ENCODE measurements at places on chromosomes 6 and 20. TPM values are rescaled to one million over a fixed set of nuclear protein-coding genes. Genes with fewer than 3 reads are reported as not detected.

Gene OR2J1
- total RNA-seq: not detected

DNA sequence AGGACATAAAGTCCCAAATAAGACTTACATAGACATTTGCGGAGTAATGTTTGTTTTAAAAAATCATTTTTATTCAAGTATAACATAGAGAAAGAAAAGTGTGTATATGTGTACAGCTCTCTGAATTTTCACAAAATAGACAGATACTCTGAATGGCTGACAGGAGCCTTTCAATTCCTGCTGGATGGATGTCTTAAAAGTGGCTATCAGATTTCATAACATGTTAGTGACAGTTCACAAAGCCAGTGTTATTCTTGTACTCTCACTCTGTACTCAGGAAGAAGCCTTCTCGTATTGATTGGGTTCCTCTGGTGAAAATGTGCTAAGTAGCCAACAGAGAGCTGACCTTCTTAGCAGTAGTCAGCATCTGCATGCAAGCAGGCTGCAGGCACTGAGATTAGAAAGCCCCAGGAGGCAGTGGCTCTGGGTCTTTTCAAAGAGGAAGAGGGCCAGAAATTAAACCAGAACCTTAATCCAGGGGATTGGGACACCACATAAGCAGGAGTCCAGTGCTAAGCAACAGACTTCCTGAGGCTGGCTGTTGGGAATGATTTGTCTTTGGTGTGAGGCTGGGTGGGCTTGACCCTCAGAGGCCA is 19.7 kb downstream of the SLC17A4 start:
- no peak overlapping the region for H3K4me3 ChIP-seq
- no peaks in the 10 kb centered on the region for H3K4me1 ChIP-seq
- H3K36me3 ChIP-seq: no peaks in the 10 kb centered on the region
- no peaks in the 10 kb centered on the region for H3K27me3 ChIP-seq
- no peak overlapping the region for H3K27ac ChIP-seq
- no peak for DNase-seq

DNA sequence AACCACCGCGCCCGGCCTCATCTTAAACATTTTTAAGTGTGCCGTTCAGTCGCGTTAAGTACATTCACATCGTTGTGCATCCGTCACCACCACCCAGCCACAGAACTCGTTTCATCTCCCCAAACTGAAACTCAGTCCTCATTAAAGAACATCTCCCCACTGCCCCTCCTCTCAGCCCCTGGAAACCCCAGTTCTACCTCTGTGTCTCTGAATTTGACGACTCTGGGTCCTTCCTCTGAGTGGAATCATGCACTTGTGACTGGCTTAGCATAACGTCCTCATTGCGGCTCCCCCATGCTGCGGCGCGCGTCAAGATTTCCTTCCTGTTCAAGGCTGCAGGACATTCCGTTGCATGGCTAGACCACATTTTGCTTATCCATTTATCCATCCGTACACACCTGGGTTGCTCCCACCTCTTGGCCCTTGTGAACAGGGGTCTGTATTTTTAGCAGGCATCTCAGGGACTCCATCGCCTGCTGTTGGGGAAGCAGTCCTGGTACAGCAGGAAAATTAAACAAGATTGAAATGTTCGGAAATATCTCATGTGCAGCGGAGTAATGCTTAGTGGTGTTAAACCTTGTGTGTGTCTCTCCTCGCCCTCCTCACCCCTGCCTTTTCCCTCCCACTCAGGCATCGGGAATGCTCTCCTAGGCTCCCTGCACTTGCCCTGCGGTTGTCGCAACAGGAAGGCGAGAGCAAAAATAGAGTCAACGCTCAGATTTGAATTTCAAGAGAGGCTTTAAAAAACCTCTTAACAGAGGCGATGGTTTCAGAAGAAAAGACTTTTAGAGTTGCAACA is 127.9 kb downstream of the PXDC1 start:
- no peaks in the 10 kb centered on the region for H3K4me1 ChIP-seq
- H3K4me3 ChIP-seq: no peak overlapping the region
- peaks cover 20% of the 10 kb centered on the region for H3K27me3 ChIP-seq
- DNase-seq: no peak
- H3K27ac ChIP-seq: no peak overlapping the region

GRCh38 chr6:16544006-16544405 is 217.3 kb downstream of the ATXN1 start:
- H3K36me3 ChIP-seq: no peaks in the 10 kb centered on the region
- no peaks in the 10 kb centered on the region for H3K27me3 ChIP-seq
- no peaks in the 10 kb centered on the region for H3K4me1 ChIP-seq
- no peak overlapping the region for H3K4me3 ChIP-seq
- no peak for DNase-seq

Gene OR2J3
- total RNA-seq: not detected

DNA sequence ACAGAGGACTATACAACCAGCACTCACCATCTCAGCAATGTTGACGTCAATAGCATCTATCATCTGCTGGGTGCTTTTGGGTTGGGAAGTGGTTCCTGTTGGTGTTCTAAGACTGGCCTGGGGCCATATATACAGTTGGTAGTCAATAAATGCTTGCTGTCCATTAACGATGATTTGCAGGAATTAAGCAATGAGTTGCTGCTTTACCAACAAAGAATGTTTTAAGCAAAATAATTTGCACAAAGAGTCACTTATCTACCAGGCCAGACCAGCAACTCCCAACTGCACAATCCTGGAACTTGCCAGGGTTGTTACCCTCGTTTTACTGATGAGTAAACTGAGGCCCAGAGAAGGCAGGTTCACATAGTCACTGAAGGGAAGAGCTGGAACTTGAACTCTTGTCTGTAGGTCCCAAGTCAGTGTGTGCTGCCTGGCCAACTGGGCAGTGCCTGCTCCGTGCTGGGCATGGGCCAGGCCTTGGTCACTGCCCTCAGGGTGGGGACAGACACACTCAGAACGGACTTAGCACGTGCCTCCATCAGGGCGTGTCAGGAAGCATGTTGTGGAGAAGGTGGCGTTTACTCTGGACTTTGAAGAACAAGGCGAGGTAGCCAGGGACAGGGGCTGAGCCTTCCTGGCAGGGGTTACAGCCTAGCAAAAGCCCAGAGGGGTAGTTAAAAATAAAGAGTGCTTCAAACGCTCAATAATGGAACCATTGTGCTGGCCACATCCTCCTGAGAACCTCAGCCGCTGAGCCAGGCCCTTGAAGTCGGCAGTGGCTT is 2.5 kb upstream of the SRC start:
- peaks cover 43% of the 10 kb centered on the region for H3K4me1 ChIP-seq
- no peaks in the 10 kb centered on the region for H3K27me3 ChIP-seq
- DNase-seq: peak; percentile 87
- H3K4me3 ChIP-seq: no peak overlapping the region
- peak overlapping the region; percentile 93 for H3K27ac ChIP-seq

DNA sequence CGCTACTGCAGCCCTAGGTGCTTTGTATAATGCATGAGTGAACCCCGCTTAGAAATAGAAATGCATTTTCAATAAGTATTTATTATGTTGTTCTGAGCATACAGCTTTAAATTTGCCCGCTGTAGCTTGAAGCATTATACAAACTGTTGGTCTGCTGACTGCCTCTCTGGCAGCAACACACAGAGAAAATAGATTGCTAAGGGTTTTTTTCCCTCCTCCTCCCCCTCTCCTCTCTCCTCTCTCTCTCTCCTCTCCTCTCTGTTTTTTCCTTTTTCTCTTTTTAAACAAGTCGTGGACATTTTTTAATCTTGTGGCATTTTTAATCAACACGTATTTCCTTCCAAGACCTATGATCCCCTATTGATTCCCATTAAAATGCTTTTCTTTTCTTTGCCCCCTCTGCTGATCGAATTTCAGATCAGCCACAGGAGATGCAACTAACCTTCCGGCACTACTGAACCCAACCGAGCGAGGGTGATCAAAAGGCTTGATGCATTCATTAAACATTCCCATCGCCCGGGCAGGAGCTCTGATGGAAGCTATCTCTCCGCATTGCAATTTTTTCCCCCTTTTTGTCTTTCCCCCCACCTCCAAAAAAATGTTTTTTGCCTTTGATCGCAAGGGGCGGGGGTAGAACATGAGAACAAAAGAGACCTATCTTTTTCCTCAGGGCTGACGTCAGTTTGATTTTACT is 90.7 kb upstream of the ARID1B start:
- H3K4me3 ChIP-seq: peak overlapping the region; percentile 61
- no peaks in the 10 kb centered on the region for H3K27me3 ChIP-seq
- DNase-seq: peak; percentile 51
- no peaks in the 10 kb centered on the region for H3K36me3 ChIP-seq

GRCh38 chr6:108650781-108651180 is 90.1 kb downstream of the FOXO3 start:
- DNase-seq: no peak
- no peak overlapping the region for H3K4me3 ChIP-seq
- H3K4me1 ChIP-seq: peaks cover 70% of the 10 kb centered on the region
- no peaks in the 10 kb centered on the region for H3K36me3 ChIP-seq

DNA sequence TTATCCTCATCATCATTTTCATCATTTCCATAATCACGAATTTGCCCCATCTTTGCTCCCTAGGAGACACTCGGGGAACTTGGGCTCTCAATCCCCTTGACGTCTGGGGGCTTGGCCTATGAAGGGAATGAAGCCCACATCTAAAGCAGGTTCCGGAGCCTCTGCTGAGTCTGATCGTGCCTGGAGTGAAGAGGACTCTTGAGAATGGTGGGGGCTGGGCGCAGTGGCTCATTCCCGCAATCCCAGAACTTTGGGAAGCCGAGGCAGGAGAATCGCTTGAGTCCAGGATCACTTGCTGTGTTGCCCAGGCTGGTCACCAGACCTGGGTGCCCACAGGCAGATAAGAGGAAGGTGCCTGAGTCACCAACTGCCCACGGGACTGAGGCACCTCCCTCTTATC is 114.5 kb downstream of the SYCP2 start:
- H3K4me1 ChIP-seq: no peaks in the 10 kb centered on the region
- H3K4me3 ChIP-seq: no peak overlapping the region
- no peaks in the 10 kb centered on the region for H3K36me3 ChIP-seq
- DNase-seq: no peak

- H3K27me3 ChIP-seq: peaks cover 21% of the 10 kb centered on the region
- H3K27ac ChIP-seq: no peak overlapping the region
- no peaks in the 10 kb centered on the region for H3K36me3 ChIP-seq
- no peaks in the 10 kb centered on the region for H3K4me1 ChIP-seq
- DNase-seq: no peak
- H3K4me3 ChIP-seq: no peak overlapping the region
Observed at GRCh38 chr6:2643130-2643529, 107.6 kb downstream of the MYLK4 start.

DNA sequence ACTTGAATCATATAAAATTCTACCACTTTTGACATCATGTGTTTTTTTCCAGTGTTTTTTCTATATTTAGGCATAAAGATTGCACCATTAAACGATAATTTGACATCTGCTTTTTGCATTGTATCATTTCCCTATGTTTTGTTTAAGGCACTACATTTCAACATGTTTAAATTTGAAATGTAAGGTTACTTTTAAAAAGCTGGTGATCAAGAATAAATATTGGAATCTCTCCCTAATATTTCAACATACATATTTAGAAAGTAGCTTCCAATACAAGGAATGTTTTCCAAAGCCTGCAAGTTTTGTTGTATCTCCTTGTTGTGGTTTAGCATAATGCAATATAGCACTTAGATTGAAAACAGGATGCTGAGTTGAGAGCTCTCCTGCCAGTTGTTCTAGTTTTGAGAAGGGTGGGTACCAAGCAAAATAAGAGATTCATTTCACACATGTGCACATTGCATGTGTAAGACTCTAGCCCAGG is 76.5 kb downstream of the SYNJ2 start:
- H3K4me1 ChIP-seq: peaks cover 18% of the 10 kb centered on the region
- no peak for DNase-seq

Gene MYCT1
- total RNA-seq: 0.20 TPM

All from transverse colon (tissue), 4 donors.